ENCODE measurements at places on chromosomes 3 and 15.

DNA sequence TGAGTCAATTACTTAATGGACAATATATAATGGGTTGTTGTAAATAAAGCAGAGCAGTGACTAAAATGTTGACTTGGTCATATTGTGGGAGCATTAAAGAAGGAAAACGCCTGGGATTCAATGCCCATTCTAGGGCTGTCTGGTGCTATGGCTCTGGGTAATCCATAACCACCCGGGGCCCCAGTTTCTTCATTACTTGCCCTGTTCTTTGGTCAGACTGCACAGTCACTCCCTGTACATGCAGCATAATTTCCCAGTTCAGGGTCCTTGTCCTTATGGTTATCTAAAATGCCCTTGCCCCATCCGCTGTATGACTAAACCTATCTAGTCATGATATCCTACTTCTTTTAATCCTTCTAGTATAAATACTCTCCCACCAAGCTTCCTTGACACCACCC lies 27.5 kb upstream of the DENND4A start:
- no peak for DNase-seq

DNA sequence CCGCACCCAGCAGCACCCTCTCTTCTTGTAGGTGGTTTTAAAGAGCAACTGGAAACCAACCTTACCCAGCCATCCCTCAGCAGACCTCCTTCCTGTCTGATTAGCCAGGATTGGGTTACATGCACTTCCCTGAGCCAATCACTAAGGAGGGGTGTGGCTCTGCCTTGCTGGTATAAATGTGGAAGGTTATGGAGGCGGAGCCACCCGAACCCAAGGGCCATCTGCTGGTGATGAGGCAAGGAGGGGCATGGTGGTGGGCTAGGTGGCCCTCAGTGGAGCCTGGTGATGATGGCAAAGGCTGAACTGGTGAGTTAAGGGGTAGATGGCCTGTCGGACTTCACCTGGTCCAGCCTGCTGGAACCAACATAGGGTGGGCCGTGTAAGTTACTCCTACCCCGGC lies 39.8 kb downstream of the CCDC33 start:
- no peak for DNase-seq

- no peak for DNase-seq
Measured at GRCh38 chr15:59237924-59238331, 31.3 kb downstream of the LDHAL6B start.

DNA sequence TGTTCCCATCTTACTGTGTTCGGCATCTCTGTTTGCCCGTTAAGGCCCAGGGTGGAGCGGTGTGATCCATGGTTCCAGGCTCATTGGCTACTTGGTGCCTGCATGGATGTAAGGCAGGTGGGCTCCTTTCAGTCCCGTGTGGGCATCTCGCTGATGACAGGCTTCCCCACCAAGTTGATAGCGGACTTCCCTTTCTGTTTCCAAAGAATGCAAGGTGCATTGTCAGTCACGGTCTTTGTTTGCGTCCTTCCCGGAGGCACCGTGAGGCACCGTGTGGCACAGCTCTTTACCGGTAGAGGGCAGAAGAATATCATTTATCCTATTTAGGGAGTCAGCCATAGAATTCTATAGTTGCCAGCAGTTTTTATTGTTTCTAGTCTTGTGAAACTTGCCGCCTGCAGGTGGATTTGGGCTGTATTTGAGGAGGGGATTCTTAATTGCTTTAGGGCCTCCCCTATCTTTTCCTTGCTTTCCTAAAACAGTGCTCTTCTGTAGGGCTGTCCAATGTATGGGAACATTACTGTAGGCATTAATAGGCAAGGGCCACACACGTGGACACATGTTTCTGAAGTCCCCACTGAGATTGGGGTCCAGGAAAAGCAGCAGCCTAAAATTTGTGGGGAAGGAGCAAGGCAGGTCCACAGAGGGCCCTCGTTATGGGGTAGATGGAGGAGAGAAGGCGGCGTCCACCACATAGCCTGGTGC lies 244.1 kb downstream of the SLCO3A1 start:
- DNase-seq: peak; percentile 76

DNA sequence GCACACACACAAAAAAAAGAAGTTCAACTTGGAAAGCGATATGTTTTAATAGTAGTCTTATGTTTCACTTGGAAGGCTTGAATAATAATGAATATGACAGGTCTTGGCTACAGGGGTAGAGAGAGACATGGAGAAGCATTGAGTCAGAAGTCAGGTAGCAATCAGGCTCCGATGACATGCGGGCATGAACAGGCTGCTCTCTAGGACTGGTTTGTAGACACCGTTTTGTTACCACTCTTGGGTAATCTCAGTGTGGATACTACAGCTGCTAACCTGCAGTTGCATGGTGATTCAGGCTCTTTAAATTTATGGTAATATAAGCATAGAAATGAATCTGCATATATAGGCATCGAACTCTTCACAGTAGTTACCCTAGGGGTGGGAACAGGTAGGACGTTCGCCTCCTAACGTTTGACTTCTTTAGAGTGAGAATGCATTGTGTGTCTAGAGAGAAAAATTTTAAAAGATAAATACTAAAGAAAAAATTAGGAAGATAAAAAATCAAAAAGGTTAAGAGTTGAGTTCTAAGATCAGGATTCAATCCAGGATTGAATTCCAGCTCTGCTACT lies 241.6 kb upstream of the KBTBD8 start:
- no peak for DNase-seq

- no peak for DNase-seq
Measured at GRCh38 chr3:88807491-88808105, 299.8 kb upstream of the EPHA3 start.

- peak; percentile 79 for DNase-seq
Measured at GRCh38 chr3:196604548-196604947, 34.9 kb upstream of the NRROS start.

DNA sequence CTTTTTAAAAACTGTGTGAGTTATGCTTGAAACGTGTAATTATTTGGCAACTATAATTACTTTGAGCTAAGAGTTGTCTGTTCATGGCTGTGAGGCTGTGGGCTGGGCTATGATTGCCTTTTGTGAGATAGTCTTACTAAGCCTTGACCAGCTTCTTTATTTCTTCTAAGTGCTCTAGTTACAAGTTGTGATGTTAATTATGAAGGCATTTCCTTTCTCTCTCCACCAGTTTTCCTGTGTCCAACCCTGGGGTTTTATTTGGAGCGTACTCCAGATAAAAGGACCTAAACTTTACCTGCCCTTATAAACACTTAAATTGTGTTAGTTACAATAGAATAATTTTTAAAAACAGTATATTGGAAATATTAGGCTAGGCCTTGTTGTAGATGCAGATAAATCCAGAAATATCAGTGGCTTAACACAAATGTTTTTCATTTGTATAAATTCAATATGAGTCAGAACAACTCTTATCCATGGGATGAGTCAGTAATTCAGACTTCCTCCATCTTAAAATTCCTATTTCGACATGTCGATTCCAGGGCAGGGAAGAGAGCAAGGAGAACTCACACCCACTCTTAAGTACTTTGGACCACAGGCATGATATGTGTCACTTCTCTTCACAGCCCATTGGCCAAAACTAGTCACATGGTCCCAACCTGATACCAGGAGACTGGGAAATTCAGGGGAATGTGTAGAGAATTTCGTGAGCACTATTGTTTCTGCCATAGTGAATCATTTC lies 17.0 kb downstream of the TMEM62 start:
- no peak for DNase-seq

- no peak for DNase-seq
Measured at GRCh38 chr15:72515591-72516389, 41.7 kb downstream of the ARIH1 start.

DNA sequence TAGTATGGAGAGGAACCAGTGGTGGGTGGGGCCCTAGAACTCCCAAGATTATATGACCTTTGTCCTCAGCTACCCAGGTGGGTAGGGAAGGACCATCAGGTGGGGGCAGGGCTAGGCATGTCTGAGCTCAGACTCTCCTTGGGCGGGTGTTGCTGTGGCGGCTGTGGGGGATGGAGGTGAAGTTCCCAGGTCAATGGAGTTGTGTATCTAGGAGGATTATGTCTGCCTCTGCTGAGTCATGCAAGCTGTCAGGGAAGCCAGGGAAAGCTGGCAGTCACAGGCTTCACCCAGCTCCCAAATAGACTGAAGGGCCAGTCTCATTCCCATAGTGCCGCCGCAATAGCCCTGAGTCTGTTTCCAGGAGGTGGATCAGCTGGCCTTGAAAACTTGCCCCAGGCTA lies 139.7 kb upstream of the CFAP20DC start:
- no peak for DNase-seq

- DNase-seq: no peak
Measured at GRCh38 chr3:135348690-135349089, 553.6 kb downstream of the EPHB1 start.

DNA sequence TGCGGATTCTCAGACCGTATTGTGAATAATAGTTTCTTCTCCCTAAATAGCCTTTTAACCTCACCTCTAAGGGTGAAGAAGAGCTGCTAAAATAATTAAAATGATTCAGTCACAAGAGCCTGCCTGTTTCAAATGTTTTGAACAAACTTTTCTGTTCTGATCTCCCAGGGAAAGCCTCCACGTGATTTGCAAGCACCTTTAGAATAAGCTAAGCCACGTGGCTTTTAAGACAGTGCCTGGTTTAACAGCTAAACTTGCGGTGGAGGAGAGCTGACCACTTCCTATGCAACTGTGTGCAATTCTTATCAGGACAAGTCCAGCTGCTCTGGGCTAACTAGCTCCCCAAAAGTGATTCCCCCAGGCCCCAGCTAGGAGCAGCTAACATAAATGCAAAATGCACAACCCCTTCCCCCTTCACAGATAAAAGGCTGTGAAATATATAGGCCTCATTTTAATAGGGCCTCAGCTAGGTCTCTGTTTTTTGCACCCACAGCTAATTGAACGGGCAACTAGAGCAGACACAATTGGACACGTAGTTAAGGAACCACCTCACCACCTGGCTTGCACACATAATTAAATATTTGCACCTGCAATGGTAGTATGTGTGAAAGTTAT lies 401.2 kb upstream of the NR2F2 start:
- no peak for DNase-seq

DNA sequence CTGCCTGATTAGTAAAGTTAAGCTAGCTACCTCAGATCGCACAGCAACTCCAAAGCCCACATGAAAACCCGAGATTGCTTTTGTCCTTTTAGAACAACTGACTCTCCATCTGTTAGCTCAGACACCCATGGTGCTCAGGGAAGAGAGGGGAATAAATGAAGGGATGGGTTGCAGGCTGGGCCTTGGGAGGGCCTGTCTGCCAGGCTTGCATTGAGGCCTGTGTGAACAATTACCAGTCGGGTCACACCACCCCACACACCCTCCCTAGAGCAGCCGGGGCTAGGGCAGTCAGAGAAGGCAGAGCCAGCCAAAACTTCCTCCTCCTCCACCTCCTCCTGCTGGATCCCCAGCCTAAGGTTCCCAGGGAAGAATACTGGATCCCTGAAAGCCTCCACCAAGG lies 8.8 kb upstream of the PRKAR2A start:
- no peak for DNase-seq

- peak; percentile 86 for DNase-seq
Measured at GRCh38 chr15:74383695-74384565, 16.5 kb upstream of the CYP11A1 start.

DNA sequence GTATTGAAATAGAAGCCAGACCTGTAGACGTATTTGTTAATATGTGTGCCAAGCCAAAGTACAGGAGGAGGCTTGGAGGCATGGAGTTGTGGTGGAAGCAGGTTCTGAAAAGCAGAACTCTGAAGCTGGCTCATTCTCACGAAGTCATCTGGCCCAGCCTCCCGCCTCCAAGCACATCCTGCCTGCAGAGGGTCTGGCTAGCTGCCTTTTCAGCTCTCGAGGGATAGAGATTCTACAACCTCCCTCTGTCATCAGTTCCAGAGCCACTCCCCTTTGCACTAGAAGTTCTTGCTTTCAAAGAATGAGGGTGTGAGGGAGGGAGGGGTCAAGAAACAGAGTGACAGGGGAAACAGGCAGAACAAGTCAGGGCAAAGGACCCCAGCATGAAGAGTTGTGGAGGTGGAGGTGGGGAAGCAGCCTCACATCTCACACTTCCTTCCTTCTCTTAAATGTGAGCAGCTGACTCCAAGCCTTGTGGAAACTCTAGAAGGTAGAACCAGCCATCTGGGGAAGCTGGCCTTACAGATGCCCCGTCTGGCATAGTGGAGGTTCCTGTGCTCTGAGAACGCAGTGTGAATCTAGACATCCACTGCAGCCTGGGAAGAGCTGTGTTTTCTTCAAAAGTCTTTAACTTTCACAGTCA lies 95.3 kb downstream of the SLC49A4 start:
- DNase-seq: no peak

DNA sequence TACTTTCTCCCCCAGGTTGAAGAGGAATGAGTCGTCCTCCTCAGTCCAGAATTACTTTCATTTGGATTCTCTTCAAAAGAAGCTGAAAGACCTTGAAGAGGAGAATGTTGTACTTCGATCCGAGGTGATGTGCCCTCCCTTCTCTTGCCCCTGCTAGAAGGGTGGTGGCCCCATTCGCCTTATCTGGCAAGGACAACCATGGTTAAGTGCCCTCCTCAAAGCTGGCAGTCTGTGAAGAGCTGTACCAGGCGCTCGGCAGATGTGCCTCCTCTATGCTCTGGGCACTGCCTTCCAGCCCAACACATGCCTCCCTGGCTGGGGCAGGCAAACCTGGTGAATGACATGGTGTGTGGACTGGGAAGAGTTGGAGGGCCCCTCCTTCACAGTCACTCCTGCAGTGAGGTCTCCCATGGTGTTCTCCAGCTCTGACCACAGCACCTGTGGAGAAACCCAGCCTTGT lies 77.0 kb downstream of the CCK start:
- peak; percentile 57 for DNase-seq

DNA sequence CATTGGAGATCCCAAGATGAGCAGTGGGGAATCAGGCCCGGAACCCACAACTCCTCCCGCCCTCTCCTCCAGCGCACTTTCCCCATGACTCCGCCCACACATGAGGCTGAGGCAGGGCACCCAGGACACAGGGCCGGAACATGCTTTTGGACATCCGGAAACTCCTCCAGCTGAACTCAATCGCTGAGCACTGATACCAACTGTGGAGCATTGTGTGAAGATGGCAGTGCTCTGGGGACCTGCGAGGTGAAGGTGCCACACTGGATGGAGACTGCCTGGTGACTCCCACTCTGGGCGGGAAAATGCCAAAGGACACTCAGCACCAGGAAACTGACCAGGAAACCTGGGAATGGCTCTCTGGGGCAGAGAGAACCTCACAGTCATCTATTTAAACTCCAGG lies 189.1 kb downstream of the FAM43A start:
- no peak for DNase-seq

DNA sequence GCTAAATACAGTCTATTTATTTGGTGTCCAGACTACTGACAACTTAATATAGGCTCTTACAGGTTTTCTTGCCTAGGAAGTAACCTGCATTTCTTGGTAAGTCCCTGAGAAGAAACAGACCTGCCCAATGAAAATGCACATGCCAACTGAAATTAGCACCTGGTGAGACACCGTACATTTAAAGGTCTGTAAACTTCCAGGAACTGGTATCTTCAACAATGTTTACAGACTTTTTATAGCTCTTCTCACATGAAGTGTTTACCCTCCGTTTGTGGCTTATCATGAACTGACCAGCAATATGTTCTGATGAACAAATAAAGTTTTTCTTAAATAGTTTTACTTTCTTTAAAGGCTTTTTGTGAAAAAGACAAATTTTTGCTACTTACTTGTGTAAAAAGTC lies 93.3 kb downstream of the PCCB start:
- no peak for DNase-seq
